ENCODE measurements at places on chromosomes 11 and 22.
A peak's percentile ranks its signal among the peaks of the same experiment; 100 is the strongest.

GRCh38 chr22:35417606-35418005 is 17.7 kb downstream of the MCM5 start:
- H3K27me3 ChIP-seq, result no peaks in the 10 kb centered on the region
- H3K27ac ChIP-seq, result no peak overlapping the region
- no peak overlapping the region for H3K4me3 ChIP-seq
- H3K4me1 ChIP-seq, result no peaks in the 10 kb centered on the region

DNA sequence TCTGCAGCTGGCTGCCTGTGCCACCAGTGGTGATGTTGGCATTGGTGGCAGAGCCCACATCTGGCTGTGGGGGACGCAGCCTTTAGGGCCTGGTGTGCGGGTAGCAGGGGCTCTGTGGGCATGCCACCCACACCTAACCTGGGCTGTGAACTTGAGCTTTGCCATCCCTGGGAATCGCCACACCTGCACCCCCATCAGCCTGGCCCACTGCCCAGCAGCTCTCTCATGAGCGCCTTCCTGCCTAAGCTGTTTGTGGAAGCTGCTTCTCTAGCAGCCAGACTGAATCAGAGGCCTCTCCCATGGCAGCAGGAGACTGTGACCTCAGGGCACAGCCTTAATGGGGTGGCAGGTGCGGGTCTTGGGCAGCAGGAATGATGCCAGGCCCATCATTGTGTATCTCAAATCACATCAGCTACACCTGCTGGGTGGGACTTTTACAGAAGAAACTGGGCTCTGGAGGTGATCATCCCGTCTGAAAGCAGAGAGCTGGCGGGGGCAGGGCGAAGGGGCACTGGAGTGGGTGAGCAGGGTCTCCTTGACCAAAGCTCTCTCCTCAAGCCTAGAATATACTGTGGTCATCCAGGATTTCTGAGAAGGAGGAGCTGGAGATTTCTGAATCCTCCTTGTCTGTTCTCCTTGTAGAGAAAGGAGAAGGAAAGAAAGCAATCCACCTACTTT is 17.8 kb upstream of the CARS1 start:
- H3K4me1 ChIP-seq, result no peaks in the 10 kb centered on the region
- no peak overlapping the region for H3K4me3 ChIP-seq
- H3K36me3 ChIP-seq, result no peaks in the 10 kb centered on the region
- H3K27me3 ChIP-seq, result no peaks in the 10 kb centered on the region
- H3K27ac ChIP-seq, result no peak overlapping the region

- no peak overlapping the region for H3K27ac ChIP-seq
- peaks cover 17% of the 10 kb centered on the region for H3K36me3 ChIP-seq
- no peaks in the 10 kb centered on the region for H3K4me1 ChIP-seq
- no peaks in the 10 kb centered on the region for H3K27me3 ChIP-seq
- no peak overlapping the region for H3K4me3 ChIP-seq
Observed at GRCh38 chr11:9138612-9139579, 47.5 kb upstream of the SCUBE2 start.

- no peaks in the 10 kb centered on the region for H3K36me3 ChIP-seq
- DNase-seq, result no peak
- no peak overlapping the region for H3K4me3 ChIP-seq
- H3K27me3 ChIP-seq, result no peaks in the 10 kb centered on the region
- H3K27ac ChIP-seq, result no peak overlapping the region
Observed at GRCh38 chr11:14672635-14673034, 29.0 kb downstream of the PDE3B start.

- no peaks in the 10 kb centered on the region for H3K36me3 ChIP-seq
- no peak for DNase-seq
- no peaks in the 10 kb centered on the region for H3K27me3 ChIP-seq
- no peaks in the 10 kb centered on the region for H3K4me1 ChIP-seq
- no peak overlapping the region for H3K27ac ChIP-seq
Observed at GRCh38 chr22:42203609-42204008, 66.8 kb downstream of the TCF20 start.

DNA sequence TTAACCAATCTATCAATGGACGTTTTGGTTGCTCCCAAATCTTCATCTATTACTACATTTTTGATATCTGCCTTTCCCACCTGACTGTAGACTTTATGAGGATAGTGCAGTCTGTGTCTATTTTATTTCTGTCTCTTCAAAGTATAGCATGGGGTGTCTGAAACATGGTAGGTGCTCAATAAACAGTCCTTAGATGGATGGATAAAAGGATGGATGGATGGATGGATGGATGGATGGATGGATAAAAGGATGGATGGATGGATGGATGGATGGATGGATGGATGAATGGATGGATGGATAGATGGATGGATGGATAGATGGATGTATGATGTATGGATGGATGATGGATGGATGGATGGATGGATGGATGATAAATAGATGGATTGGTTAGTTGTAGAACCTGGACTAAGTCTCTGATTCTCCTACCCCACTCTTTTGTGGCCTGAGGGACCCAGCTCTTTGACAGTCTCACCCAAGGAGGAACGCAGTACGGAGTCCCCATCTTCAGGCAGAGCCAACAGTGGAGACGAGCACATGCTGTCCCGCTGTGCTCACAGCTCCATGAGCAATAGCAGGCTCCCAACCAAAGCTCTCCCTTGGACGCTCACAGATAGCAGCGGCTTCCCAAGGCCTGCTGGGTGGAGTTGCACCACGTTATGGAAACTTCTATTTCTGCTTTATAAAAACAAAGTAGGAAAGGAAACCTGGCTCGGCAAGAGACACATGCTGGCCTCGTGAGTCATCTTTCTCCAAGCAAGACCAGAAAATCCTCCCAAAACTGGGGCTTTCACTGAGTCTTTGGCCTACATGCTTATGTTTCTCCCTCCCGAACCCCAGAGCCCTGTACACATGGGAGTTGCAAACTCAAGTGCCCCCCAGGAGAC is 448.0 kb downstream of the MIAT start:
- no peak overlapping the region for H3K27ac ChIP-seq
- H3K4me3 ChIP-seq, result no peak overlapping the region
- H3K36me3 ChIP-seq, result no peaks in the 10 kb centered on the region
- H3K27me3 ChIP-seq, result no peaks in the 10 kb centered on the region
- H3K4me1 ChIP-seq, result peaks cover 3% of the 10 kb centered on the region
- DNase-seq, result no peak

DNA sequence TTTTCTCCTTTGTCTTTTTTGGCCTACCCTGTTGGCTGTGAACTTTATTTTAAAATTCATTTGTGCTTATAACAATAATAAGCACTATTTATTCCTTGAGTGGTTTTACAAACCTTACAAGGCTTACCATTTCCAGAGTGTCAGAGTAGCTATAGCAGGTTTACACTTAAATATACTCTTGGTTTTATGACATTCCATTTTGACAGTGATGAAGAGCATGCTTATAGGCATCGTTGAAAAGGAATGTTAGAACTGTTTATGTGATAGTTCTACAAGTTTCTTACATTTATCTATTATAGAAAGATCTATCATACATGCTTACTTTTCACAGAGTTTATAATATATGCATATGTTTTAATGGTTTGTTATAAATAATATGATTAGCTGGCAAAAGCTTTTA is 84.1 kb downstream of the PDE3B start:
- no peak overlapping the region for H3K4me3 ChIP-seq
- no peaks in the 10 kb centered on the region for H3K36me3 ChIP-seq
- no peaks in the 10 kb centered on the region for H3K27me3 ChIP-seq
- DNase-seq, result no peak
- H3K27ac ChIP-seq, result no peak overlapping the region

DNA sequence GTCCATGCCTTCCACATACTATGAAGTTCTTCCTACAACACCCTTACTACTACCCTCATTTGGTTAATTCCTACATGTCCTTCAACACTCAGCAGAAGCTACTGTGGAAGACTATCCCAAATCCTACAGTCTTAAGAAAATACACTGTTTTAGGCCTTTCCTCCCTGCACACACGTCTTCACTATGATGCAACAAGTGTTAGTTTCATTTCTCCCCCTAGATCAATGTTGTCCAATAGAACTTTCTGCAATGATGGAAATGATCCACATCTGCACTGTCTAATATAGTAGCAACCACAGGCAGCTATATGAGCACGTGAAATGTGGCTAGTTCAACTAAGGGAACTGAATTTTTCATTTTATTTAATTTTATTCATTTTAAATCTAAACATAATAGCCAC is 46.7 kb upstream of the CCDC34 start:
- no peaks in the 10 kb centered on the region for H3K4me1 ChIP-seq
- no peak for DNase-seq
- no peak overlapping the region for H3K4me3 ChIP-seq
- H3K27ac ChIP-seq, result no peak overlapping the region
- H3K36me3 ChIP-seq, result no peaks in the 10 kb centered on the region

DNA sequence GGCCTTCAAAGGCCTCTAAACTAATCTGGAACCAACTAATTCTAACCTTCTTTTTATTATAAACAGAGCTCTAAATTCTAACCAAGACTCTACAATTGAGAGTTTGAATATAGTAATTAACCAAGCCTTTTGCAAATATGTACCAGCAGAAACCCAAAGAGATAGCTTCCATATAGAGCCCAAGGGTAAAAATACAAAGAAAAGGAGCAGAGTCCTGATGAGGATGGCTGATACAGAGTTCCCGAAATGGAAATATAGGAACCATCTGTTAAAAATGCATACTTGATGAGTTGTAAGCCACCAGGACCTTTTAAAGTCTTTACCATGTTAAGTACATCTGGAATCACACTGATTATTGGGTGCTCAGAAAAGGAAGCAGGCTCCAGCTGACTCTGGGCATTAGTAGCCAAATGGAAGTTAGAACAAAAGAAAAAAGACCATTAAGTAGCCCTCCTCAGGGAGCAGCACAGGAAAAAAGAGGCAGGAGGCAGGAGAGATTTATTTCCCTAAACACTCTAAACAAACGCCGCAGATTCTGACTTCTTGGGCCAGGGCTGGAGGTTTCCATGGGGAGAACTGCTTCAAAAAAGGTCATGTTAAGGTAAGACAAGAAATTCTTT is 463.1 kb upstream of the FAT3 start:
- H3K27me3 ChIP-seq, result no peaks in the 10 kb centered on the region
- H3K4me3 ChIP-seq, result no peak overlapping the region

DNA sequence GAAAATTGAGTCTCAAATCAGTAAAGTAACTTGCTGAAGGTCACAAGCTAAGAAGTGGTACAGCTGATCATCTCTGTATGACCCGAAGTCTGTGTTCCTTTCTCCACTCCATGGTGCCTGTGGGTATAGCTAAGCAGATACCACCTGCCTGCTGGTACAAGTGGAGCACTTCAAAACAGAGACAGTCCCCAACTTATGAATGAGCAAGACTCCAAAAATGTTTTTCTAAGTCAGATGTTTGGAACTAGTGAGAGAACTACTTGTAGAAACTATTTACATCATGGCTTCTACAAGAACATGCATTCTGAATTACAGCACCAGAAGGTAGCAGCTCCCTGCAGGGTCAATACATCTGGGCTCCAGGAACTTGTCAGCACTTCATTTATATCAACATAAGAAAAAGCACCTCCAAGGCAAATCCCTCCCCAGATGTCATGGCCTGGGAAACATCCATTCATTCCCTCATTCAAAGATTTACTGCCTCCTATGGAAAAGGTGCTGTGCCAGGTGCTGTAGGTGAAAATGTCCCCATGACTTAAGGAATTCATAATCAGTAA is 94.7 kb downstream of the SERGEF start:
- no peaks in the 10 kb centered on the region for H3K36me3 ChIP-seq
- peaks cover 5% of the 10 kb centered on the region for H3K4me1 ChIP-seq

- H3K36me3 ChIP-seq, result no peaks in the 10 kb centered on the region
- H3K27me3 ChIP-seq, result no peaks in the 10 kb centered on the region
- H3K4me3 ChIP-seq, result no peak overlapping the region
- no peaks in the 10 kb centered on the region for H3K4me1 ChIP-seq
- no peak overlapping the region for H3K27ac ChIP-seq
- no peak for DNase-seq
Observed at GRCh38 chr11:109093354-109093753, 328.6 kb upstream of the C11orf87 start.

- no peak overlapping the region for H3K27ac ChIP-seq
- no peaks in the 10 kb centered on the region for H3K4me1 ChIP-seq
- no peak for DNase-seq
- H3K4me3 ChIP-seq, result no peak overlapping the region
Observed at GRCh38 chr22:45584621-45585436, 82.1 kb downstream of the FBLN1 start.

- H3K36me3 ChIP-seq, result no peaks in the 10 kb centered on the region
- no peak overlapping the region for H3K4me3 ChIP-seq
- no peaks in the 10 kb centered on the region for H3K27me3 ChIP-seq
- no peaks in the 10 kb centered on the region for H3K4me1 ChIP-seq
- no peak for DNase-seq
Observed at GRCh38 chr11:83011333-83012167, 60.1 kb downstream of the RAB30 start.

GRCh38 chr11:73359930-73360742 is 16.1 kb upstream of the RELT start:
- H3K4me1 ChIP-seq, result peaks cover 2% of the 10 kb centered on the region
- H3K27ac ChIP-seq, result no peak overlapping the region
- no peaks in the 10 kb centered on the region for H3K27me3 ChIP-seq
- no peaks in the 10 kb centered on the region for H3K36me3 ChIP-seq

GRCh38 chr11:1157341-1157644 is 460 bp upstream of the MUC5AC start:
- H3K4me1 ChIP-seq, result no peaks in the 10 kb centered on the region
- H3K27ac ChIP-seq, result no peak overlapping the region
- H3K36me3 ChIP-seq, result no peaks in the 10 kb centered on the region
- no peaks in the 10 kb centered on the region for H3K27me3 ChIP-seq

DNA sequence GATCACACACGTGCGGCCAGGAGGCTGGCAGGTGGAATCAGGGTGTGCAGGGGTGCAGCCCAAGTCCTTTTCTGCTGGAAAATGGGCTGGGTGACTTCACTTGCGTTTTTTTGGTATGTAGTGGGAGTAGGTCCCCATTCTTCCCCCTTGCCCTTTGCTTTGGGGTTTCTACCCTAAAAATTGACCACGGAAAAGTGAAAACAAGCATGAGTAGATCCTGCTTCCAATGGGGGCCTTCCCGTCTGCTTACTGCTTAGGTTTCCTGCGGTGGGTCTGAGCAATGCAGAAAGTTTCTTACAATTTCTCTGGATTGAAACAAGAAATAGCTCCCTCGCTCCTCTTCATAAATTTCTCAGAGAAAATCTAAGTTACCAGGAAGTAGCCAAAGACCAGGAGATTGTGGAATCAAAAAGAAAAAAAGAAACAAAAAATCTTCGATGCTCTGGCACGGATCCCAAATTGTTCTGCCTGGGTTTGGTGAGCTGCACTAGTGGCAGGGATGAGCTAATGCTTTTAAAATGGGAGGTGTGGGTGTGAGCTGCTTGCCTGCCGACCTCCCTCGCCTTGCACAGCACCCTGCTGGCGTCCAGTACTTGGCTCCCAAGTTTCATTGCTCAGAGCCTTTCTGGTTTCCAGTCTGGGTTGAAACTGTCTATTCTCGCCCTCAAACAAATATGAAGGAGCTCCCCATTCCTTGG is 2.4 kb downstream of the TIMP3 start:
- no peak for DNase-seq
- H3K27me3 ChIP-seq, result peaks cover 6% of the 10 kb centered on the region
- no peak overlapping the region for H3K27ac ChIP-seq
- H3K4me1 ChIP-seq, result peaks cover 11% of the 10 kb centered on the region
- H3K36me3 ChIP-seq, result no peaks in the 10 kb centered on the region

GRCh38 chr11:65116370-65117205 is 913 bp downstream of the ZNHIT2 start:
- H3K27me3 ChIP-seq, result no peaks in the 10 kb centered on the region
- no peak for DNase-seq
- peak overlapping the region; percentile 85 for H3K4me3 ChIP-seq

Data from iPS DF 6.9 (cell line).